Stimulated activated CD4-positive, alpha-beta T cell treated with anti-CD3 and anti-CD28 coated beads, Interleukin-4, amount 100 ng/mL, for 24 hours (primary cell): ENCODE measurements at places on chromosomes 16 and 17.

- no peak for DNase-seq
Observed at GRCh38 chr16:14041164-14041563, 30.0 kb upstream of the MRTFB start.

DNA sequence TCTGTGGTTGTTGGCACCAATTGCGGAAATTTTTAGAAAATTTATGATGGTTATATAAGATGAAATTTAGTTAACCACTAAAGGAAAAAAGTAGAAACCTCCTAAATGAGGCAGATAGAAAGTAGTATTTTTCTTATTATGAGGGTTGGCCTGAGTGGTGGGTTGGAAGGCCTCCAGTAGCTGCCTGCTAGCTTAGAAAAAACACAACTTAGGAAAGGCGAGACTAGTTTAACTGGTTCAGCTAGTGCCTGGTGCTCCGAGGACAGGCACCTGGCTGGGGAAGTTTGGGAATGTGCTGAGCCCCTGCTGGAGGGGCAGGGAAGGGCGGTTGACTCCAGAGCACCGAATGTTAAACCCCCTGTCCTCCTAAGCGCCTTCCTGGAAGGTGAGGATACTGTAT lies 19.9 kb downstream of the LDHD start:
- DNase-seq, result no peak

- no peak for DNase-seq
Observed at GRCh38 chr17:194828-195602, 13.6 kb upstream of the DOC2B start.

DNA sequence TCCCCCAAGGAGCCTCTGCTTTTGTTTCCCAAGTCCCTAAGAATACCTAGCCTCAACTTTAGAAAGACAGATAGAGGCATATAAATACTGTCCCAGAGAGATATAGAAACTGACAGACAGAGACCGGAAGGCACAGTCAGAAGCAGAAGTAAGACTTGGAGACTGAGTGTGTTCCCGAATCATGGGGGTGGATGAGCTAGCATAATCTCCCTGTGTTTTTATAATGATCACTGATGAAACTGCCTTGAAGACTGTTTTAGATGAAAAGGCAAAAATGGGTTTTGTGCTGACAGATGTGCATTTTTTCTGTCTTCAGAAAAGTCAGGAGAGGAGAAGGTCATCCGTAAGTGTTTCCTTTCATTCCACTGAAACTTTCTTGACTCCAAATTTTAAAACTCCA lies 8.3 kb upstream of the PSMD3 start:
- no peak for DNase-seq

GRCh38 chr17:41484920-41485904 lies 4.3 kb upstream of the KRT35 start:
- DNase-seq, result no peak
